Daoy (cell line): ENCODE measurements at places on chromosomes 2 and 18.

GRCh38 chr2:18299423-18300212 is 260.8 kb downstream of the RDH14 start:
- peak; percentile 78 for DNase-seq

GRCh38 chr2:46448111-46448510 is 31.3 kb upstream of the TMEM247 start:
- DNase-seq, result no peak

- DNase-seq, result peak; percentile 5
These were observed 15.8 kb upstream of the VRK2 start for GRCh38 chr2:58030771-58031170.

DNA sequence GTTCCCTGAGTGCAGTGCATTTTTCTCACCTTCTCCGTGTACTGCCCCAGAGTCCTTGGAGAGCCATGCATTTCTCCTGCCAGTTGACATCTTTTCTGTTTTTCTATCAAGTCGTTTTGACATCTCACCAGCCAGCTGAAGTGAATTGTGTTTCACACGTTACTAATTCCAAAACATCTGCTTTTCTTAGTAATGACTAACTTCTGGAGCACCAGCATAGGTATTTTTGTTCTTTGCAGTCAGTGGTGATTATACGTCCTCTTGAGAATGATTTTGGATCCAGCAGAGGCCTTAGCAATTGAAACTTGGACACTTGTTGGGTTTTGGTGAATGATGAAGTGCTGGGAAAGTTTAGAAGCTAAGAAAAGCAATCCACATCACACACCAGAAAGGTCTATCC is 112.5 kb downstream of the PIK3C3 start:
- DNase-seq, result no peak

DNA sequence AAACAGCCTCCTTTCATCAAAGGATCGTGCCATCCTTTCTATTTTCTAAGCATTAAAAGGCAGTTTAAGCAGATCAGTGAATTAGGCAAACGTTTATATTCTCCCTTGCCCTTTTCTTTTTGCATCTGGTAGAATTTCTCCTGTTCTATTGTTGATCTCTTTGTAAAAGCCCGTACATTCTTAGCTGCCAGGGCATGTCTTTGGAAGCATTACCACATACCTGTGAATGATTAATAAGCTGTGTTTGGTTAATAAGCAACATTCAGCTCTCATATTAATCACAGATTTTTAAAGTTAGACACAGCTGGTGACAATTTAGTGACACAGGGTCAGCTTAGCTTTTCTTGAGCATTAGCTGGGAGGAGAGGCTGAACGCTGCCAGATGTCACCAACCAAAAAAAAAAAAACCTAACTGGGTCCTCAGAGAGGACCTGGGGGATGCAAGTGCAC is 33.8 kb upstream of the CYP1B1 start:
- no peak for DNase-seq
